ENCODE measurements at places on chromosomes 6 and 20.
A peak's percentile ranks its signal among the peaks of the same experiment; 100 is the strongest.

DNA sequence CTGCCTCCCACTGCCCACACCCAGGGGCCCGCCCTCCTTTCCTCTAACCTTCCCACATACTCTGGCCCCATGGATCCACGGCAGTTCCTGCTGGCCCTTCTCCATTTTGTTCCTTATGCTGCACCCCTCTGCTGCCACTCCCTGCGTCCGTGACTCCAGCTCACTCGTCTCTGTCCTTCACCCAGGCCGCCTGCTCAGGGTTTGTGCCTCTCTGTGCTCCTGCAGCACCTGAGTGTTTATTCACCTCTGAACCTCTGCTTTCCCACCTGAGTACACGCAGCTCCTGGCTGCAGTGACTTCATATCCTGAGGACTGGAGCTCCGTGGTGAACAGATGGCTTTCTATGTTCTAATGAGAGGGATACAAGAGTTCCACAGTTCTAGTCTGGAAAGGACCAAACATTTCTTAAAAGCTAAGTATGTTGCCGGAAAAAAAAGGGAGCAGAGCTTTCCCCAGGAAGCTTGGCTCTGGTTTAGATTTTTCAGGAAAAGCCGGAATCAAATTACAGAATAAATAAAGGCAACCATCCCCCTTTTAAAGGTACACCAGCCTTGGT lies 1.5 kb upstream of the GNRH2 start:
- no peak for DNase-seq

- DNase-seq, result no peak
These were observed 50.9 kb downstream of the DTD1 start for GRCh38 chr20:18638768-18639167.

GRCh38 chr6:155444952-155445903 lies 10.4 kb downstream of the NOX3 start:
- no peak for DNase-seq

GRCh38 chr6:53659458-53659857 lies 6.1 kb downstream of the KLHL31 start:
- DNase-seq, result no peak

- no peak for DNase-seq
These were observed 25.9 kb upstream of the EFHC1 start for GRCh38 chr6:52394251-52394666.

DNA sequence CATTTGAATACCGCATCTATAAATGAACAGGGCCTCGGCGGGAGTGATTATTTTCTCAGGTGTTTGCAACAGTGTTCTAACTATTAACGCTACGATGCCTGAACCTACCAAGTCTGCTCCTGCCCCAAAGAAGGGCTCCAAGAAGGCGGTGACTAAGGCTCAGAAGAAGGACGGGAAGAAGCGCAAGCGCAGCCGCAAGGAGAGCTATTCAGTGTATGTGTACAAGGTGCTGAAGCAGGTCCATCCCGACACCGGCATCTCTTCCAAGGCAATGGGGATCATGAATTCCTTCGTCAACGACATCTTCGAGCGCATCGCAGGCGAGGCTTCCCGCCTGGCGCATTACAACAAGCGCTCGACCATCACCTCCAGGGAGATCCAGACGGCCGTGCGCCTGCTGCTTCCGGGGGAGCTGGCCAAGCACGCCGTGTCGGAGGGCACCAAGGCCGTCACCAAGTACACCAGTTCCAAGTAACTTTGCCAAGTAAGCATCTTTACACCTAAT lies 70.9 kb downstream of the HFE start:
- DNase-seq, result no peak

GRCh38 chr20:25720285-25720684 lies 23.6 kb upstream of the ZNF337 start:
- no peak for DNase-seq

- no peak for DNase-seq
These were observed 20.2 kb downstream of the VPS52 start for GRCh38 chr6:33251395-33252012.

DNA sequence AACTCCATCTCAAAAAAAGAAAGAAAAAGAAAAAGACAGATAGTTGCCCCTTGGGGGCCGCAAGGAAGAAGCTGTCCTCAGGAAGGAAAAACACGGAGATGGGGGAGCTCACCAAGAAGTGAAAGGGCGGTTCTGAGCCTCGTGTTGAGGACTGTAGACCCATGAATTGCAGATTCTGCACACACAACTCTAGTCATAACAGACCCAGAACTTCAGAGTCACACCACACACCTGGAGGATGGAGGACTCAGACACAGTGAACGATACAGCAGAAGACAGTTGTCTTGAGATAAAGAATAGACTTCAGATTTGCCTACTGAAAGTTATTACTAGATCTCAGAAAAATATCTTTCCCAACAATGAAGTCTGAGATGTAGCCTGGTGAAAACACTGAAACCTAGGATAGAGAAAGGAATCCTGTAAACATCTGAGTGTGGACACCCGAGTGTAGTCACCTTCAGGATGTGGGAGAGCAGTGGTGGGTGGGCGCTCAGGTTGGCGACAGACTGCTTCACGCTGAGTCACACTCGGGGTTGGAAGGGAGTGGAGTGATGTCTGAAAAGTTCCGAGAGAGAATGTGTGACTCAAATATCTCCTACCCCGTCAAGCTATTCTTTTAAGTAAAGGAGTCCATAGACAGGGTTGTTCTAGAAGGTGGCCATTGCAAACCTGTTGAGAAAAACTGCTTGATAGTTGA lies 88.1 kb downstream of the MAP3K4 start:
- no peak for DNase-seq

DNA sequence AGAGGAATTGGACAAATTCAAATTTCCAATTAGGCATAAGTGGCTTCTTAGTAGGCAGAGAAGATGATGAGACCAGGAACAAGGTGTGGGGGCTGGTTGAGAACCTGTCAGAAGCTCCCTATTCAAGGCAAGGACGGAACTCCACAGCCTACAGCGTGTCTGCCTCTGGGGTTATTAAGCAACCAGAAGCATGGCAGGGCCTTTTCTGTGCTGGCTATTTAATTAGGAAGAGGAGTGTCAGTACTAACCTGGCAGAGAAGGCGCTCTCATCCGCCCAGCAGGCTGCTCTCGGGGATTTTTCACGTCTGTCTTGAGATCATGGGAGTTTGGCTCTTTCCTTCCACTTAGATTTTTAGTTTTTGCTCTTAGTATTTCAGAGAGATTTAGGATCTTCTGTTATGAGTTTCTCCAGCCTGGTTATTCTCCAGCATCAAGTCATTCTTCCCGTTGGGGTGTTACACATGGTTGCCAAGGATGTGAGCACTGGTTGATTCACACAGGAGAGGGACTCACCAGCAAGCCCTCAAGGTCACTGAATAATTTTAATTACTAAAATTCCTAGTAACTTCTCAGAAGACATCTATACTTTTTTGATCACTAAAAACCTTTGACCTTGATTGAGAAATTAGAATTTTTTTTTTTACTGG lies 23.9 kb downstream of the ADTRP start:
- DNase-seq, result no peak

DNA sequence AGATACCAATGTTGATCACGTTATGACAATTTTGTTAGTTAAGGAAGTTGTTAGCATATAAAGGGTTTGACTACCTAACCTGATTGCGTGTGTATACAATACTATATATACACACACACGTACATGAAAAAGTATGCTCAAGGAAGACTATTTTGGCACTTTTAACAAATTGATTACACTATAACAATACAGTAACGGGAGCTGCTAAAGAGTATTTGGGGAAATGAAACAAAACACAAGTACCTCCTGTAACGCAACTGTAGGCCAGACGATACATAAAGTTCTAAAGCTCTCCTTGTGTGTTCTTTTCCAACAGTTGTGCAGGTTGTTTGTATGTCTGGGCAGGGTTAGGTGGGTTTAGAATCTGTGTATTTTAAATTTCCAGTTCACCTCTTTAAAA lies 98.7 kb downstream of the PLEKHG1 start:
- no peak for DNase-seq

DNA sequence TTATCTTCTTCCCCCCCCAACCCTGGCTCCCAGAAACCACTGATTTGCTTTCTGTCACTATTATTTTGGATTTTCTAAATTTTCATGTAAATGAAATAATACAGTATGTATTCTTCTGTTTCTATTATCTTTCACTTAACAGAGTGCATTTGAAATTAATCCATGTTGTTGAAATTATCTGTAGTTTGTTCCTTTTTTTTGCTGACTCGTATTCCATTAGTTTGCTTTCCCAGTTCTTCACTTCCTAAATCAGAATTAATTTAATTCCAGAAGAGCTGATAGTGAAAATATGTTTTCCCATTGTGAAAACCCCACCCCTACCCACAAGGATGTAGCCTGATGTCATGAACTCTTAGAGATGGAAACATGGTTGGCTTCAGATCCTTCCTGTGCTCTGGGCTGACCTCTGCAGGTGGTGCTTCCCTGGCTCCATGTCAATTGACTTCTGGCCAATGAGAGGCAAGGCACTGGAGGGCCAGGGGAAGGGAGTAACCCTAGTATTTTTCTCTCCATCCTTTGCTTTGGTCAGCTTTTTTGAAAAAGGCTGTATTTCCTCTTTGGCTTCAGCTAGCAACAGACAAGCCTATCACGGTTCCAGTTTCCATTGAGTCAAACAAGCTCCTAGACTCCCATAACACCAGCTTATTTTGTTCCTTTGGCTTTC lies 244.4 kb upstream of the HSF2 start:
- DNase-seq, result no peak

DNA sequence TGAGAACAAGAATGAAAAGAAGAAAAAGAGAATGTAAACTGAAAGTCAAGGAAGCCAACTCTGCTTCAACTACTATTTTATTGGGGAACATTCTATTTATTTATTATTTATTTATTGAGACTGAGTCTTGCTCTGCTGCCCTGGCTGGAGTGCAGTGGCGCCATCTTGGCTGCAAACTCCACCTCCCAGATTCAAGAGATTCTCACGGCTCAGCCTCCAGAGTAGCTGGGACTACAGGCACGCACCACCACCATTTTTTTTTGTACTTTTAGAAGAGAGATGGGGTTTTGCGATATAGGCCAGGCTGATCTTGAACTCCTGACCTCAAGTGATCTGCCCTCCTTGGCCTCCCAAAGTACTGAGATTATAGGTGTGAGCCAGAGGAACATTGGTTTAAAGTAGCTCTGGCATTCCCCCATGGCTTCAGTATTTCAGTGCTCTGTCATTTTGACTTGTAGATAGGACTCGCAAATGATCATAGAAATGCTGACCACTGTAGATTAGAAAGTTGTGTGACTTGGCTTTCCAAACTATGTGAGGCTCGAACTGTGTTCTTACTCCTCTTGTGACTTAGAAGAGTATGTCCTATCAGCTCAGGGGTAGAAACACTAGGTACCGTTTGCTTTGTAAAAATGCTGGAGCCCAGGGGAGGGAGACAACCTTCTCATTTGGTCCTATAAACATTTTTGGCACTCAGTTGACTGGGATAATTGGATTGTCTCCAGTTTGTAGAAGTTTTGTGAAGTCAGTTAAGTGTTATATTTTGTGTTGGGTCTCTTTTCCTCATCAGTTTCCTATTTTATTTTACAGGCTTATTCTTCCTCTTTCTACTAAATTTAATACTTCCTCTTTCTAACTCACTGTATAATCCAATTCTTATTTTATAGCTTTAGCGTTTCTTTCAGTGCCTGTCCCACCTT lies 544.9 kb upstream of the CITED2 start:
- no peak for DNase-seq

- DNase-seq, result no peak
These were observed 133.7 kb downstream of the LY86 start for GRCh38 chr6:6722195-6722594.

GRCh38 chr20:60901831-60902230 lies 350.2 kb upstream of the CDH4 start:
- no peak for DNase-seq

GRCh38 chr6:80566361-80566760 lies 459.9 kb downstream of the BCKDHB start:
- no peak for DNase-seq

DNA sequence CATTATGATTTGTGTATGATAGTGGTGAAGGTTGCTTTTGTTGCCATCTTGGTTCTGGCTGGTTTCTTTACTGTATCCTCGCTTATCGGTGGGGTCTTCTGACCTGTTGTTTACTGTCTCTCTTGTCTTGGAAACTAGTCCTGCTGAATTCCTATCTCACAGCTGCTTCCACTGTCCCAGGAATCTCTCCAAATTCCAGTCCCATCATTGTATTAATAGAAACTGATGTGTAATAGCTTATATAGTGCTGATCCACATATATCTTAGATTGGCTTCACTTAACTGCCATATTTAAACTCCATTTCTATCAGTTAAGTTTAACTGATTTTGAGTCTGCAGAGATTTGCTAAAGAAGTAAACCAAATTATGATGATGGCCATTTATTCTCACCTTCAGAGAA lies 5.9 kb downstream of the GTF2H5 start:
- DNase-seq, result no peak

GRCh38 chr6:138296381-138296780 lies 78.1 kb upstream of the PBOV1 start:
- no peak for DNase-seq

- peak; percentile 83 for DNase-seq
These were observed at the start of gene TENT5A for GRCh38 chr6:81752084-81752920. Gene TENT5A, minus strand, starts transcription at chr6:81752681. Its CDS starts 540 bp downstream, at chr6:81752141.

- DNase-seq, result no peak
These were observed 872 bp upstream of the RBM39 start for GRCh38 chr20:35742741-35743523.
